ENCODE measurements at places on chromosomes 12 and 14.

DNA sequence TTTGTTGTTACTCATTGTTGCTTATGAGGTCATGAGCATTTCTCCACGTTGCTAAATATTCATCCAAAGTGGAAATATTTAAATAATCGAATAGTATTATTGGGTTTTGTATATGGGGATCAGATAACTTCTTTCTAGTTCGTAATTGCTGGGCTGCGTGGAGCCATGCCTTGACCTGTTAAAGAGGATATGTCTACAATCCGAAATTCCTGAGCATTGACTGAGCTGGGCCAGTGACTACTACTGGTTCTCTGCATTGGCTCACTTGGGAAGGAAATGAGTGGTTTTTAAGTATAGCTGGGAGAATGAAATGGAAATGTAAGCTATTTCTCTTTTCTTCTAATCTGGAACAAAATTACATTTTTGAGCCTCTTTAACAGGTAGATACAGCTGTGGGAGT is 163.2 kb downstream of the RPL10L start:
- no peak for DNase-seq

DNA sequence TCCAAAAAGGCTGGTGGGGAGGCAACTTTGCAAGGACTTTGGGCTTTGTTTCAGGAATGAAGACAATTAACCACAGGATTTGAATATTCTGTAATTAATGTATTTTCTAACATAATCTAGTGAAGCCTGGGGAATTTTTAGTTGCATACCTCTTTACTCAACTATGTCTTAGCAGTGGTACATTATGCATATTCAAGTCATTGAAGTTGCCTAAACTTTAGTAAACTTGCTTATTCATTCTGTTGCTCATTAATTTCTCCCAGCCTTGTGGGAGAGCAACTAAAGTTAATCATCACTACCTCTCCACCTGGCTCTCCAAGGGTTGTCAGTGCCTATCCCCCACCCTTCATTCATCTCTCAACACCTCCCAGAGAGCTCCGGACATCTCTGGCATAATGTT is 54.2 kb downstream of the IFNG-AS1 start:
- DNase-seq, result no peak

DNA sequence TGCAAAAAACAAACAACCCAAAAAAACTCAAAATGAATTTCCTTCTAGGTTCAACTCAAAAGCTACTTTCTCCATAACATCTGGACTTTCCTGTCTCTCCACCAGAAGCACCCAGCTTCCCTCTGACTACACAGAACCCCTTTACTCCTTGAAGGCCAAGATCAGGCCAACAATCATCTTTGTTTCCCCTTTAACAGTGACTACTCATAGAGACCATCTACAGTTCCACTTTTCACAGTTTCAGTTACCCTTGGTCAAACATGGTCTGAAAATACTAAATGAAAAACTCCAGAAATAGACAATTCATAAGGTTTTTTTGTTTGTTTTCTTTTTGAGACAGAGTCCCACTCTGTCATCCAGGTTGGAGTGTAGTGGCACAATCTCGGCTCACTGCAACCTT is 11.8 kb downstream of the GCH1 start:
- no peak for DNase-seq

DNA sequence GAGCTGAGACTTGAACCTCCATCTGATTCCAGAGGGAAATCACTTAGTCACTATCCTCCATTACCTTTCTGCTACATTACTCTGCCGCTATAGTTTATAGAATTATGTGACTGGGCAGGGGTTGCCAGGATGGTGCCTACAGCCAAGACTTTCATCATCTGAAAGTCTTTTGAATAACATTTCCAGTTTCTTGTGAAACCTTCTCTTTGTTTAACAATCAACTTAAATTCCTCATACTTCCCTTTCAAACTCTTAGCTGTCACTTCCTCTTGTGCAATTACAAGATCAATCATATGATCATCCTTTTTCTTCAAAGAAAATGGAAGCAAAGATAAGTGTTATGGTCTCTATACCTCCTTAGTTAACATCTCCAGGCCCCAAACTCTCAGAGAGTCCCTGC is 25.4 kb upstream of the PELI2 start:
- no peak for DNase-seq

GRCh38 chr12:121519227-121519626 is 61.6 kb downstream of the KDM2B start:
- DNase-seq, result no peak

- DNase-seq, result no peak
Measured at GRCh38 chr14:51056421-51056820, 38.5 kb downstream of the TRIM9 start.

GRCh38 chr12:121512561-121512960 is 68.3 kb downstream of the KDM2B start:
- DNase-seq, result no peak

DNA sequence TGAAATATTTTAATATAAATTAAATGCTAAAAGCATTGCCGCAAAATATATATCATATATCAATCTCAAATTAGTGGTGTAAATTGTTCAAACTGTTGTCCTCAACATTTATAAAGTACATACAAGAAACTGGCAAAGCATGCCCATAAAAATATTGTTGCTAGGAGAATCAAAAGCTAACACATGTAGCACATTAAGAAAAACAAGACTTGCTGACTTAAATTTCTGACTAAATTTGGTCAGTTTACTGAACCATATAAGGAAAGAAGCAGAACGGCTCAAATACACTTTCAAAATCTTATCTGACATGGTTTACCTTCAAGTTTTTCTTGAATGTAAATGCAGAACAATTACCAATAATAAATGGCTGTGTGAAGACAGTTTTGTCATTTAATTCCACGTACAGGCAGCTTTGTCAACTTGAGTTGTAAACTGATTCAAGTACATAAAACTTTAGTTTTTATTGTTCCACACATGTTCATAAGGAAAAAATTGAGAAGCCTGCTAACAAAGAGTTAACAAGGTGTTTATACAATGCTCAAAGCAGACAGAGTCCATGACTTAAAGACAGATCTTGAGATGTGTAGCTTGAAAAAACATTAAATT is 50.4 kb downstream of the PPP1R12A start:
- no peak for DNase-seq
